Stimulated activated CD8-positive, alpha-beta memory T cell treated with anti-CD3 and anti-CD28 coated beads, Interleukin-15, amount 100 ng/mL, for 4 hours (primary cell): ENCODE measurements at places on chromosomes 5 and 9.

- no peak for DNase-seq
Observed at GRCh38 chr9:4137681-4138099, 162.2 kb downstream of the GLIS3 start.

DNA sequence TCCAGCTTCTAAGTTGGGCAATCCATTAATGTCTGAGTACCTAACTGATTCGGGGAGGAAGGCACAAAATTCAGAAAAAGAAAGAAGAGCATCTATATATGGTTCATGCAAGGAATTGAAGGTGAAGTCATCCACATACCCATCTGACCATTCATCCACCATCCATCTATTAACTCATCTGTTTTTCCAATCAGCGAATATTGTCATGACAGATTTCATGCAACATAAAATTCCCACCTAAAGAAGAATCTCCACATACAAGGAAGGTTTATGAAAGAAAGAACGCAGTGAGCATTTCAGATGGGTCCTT is 164.7 kb downstream of the GRIA1 start:
- no peak for DNase-seq

- no peak for DNase-seq
Observed at GRCh38 chr5:168159425-168159824, 132.0 kb upstream of the WWC1 start.

- no peak for DNase-seq
Observed at GRCh38 chr5:148937239-148937638, 110.8 kb downstream of the ADRB2 start.

DNA sequence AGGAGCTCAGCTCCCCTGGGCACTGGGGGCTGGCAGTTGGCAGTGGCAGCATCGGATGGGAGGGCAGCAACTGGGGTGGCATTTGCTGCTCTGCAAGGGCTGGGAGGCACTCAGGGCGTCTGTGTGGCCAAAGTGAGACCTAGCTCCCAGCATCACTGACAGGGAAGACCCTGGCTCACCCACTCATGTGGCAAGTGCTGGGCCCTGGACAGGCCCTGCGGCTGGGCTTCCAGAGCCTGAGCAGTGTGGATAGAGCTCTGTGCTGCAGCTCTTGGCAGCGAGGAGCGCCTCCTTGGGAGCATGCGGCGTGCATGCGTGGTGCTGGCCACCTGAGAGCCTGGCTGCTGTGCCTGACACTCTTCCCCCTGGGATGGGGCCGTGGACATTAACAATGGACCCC is 10.2 kb downstream of the CEP72 start:
- no peak for DNase-seq

DNA sequence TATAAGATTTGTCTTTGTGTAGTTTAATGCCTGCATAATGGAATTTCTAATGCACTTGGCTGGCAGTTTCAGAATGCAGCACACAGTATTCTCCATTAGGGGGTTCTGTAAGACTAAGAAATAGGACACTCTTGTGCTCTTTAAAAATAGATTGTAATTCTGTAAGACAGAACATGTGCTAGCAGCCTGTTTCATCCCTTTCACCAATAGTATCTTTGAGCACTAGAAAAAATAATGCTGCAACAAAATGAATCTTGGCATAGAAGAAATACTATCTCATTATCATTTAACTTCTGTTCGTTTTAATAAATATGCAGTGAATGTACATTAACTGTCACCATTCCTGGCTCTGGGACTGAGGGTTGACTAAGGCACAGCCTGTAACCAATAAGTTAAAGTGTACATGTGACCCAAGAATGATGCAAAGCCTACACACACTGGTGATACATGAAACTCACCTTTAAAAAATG is 23.8 kb upstream of the ZNF622 start:
- DNase-seq, result no peak

- DNase-seq, result no peak
Observed at GRCh38 chr5:168014433-168015123, 276.9 kb upstream of the WWC1 start.

DNA sequence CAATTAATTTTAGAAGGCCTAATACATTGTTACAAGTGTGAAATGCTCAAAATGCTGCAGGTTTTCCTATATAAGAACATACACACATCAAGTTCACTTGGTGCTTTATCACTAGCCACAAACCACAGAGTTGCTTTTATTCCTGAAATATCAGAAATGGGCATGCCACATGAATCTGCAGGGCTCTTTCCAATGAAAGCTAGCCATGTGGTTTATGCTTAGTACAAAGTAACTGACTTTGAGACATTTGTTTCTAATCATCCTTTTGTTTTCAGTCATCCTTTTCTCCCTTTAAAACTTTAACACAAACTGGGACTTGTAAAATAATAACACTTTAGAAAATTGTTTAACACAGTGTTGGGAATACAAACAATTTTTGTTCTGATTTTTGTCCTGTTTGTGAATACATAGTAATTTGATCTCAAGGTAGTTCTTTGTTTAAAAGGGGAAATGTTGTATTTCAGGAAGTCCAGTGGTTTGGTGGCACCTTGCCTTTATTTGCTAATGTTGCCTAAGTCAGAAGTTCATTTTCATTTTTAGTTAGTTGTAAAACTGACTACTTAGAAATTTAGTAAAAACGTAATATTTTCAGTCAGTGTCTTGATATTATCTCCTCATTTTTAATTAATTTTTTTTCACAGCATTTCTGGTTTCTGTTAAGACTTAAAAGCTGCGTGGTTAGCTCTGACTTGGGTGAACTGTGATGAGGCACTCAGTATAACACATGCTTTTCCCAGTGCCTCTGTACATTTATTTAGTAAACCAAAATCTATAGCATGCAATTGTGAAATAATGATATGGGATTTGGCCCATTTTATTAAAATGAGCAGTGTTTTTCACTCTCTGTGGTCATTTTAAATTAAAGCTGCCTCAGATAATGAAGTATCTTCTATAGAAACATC is 18.6 kb downstream of the PRDM6 start:
- no peak for DNase-seq

DNA sequence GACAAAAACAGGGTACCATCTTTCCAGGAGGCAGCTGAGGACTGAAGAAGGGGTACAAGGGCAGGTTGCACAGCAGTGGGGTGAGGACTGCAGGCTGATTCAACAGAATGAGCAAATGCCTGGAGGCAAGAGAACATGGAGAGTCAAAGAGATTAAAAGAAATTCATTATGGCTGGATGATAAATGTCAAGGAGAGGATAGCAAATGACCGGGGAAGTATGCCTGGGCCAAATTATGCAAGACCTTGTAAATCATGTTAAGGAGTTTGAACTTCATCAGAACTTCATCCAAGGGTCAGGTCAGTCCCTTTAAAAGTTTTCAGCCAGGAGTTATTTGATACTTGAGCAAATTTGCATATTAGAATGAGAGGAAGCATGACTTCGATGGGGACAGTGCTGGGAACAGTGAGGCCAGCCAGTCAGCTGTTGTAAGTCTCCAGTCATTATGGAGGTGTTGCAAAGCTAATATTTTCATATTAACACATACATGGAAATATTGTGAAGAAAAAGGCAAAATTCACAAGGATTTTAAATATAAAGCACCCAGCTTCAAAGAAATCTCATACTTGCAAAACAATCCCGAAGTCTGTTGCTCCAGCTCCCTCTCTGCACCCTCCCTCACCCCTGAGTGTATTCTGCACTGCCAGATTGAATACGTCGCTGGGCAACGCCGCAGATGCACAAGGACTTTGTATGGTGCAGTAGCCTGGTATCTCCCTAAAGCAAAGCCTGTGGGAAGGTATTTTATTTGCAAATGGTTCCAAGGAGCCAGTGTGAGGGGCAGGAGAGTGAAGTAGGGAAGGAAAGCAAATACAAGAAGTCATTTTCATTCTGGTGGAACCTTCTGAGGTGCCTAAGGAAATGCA is 509.8 kb upstream of the TLE4 start:
- DNase-seq, result no peak

DNA sequence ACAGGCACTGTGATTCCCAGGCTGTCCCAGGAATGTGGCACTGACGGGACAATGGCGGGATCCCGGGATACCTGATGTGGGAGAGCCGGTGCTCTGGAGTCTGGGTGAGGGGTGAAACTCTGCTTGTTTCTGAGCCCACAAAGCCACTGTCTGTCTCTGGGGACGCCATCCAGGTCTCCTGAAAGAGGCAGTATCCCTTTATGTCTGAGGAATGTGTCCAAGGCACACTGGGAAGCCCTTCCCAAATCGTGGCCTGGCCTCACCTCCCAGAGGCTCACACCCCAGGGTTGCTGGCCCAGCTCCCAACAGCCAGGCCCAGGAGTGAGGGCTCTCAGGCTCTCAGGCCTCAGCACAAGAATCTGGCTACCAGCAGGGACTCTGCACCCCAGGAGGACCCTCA is 27.1 kb downstream of the ORM2 start:
- no peak for DNase-seq

DNA sequence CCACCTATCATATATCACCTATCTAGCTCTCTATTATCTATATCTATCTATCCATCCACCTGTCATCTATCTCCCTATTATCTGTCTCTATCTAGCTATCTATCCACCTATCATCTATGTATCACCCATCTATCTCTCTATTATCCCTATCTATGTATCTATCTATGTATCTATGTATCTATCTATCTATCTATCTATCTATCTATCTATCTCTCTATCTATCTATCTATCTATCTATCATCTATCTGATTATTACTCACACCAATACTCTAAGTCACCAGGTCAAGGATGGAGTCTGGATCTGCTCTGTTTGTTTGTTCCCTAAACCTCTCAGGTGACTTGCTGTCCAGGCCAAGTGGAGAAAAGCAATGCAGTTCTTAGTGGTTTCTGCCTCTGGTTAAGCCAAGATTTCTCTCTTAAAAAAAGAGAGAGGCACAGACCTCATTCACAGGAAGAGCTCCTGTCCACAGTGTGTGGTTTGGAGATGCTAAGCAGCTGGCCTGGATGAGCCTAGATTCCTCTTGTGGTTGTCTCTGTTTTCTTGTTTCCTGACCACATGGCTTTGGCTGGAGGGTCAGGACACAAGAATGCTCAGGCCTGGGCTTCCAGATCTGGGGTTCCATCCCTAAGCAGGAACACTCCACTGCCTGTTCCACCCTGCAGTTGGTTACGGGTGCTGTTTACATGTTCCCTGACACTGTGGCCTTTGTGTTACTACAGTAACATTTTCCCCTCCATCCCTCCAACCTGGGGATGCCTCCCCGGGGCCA is 133.4 kb downstream of the PHF2 start:
- DNase-seq, result no peak
